Activated T-cell treated with anti-CD3 and anti-CD28 coated beads for 48 hours (primary cell): ENCODE measurements at places on chromosomes 5 and 9.

- DNase-seq = no peak
Measured at GRCh38 chr9:115106642-115107041, 11.3 kb downstream of the TNC start.

- DNase-seq = no peak
Measured at GRCh38 chr5:124021066-124021641, 509.2 kb downstream of the CSNK1G3 start.

GRCh38 chr5:137024044-137024443 lies 475.1 kb downstream of the SPOCK1 start:
- no peak for DNase-seq

DNA sequence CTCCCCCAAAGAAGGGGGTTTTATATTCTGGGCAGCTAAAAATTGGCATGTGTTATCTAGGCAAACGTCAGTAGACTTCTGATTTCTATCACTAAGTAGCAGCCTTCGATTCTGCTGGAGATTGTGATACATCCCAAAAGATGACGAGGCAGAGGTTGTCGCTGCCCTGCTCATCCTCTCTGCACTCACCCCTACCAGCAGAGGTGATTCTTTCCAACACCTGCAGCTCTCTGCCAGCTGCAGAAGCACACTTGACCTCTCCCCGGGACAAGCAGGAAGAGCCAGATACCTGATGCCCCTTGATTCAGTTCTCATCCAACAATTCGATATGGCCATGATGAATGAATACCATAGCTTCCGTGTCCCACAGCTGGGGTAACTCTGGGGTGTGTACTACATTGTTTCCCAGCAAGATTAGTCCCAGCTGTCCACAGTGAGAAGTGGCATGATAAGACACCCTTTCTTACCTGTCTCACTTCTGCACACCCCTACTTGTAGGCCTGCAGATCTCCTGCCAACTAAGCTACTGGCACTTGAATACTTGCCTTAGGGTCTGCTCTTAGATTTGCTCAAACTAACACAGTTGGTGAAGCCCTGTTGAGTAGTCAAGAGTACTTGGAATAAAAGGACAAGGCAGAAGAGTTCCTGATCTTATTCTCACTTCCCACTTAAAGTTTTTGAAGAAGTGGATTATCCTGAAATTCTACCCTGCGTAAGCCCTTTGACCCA lies 37.6 kb upstream of the SMAD5 start:
- DNase-seq = no peak

GRCh38 chr9:2700909-2701550 lies 16.3 kb upstream of the KCNV2 start:
- DNase-seq = no peak

DNA sequence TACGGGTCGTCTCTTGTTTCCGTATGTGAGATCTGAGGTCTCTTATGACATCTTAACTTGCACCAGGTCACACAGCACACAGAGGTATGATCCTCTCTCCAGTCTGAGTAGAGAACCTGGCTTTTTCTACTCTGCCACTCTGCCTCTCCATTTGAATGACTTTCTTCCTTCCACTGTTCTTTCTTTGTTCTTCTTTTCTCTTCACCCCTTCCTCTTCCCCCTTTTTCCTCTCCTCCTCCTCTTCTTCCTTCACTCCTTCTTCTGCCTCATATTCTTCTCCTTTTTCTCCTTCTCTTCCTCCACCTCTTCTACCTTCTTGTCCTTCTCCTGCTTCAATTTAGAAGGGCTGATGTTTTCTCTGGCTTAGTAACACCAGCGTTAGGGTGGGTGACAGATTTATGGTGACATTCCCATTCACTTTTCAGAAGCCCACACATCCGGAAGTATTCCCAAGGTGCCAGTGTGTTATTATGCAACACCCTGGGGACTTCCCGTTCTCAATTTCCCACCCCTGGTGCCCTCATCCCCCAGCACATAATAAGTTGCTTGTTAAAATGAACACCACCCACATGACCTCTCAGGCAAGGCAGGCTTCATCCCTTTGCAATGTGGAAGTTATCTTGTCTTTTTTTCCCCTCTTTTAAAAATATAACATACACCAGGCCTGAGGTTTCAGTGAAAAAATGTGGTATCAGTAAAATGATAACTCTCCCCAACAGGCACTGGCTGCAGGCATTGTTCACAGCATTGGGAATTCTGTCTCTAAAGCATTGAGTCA lies 122.0 kb downstream of the PAPPA start:
- DNase-seq = no peak

DNA sequence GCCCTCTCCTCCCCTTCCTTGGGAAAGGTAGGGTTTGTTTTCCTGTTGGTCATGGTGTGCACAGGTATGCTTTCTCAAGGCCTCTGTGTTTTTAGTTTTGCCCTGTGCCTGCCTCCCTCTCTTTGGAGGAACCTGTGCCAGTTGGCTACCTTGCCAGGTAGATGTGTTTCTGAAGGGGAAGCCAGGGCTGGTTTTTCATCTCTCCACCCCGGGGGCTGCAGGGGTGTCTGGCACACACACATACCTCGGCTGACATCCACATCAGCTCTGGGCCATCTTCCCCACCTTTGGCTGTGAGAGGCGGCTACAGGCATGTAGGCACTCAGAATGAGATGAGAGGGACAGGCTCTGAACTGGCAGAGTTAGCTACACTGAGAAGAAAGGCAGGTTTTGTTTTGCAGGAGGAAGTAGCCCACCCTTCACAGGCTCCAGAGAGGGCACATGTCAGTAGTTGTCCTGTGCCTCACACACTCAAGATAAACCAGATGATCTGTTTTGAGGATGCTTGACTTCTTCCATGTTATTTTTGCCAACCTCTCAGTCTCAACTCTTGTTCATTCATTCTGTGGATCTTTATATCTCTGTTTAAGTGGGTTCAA lies 9.7 kb downstream of the RGMB start:
- no peak for DNase-seq

DNA sequence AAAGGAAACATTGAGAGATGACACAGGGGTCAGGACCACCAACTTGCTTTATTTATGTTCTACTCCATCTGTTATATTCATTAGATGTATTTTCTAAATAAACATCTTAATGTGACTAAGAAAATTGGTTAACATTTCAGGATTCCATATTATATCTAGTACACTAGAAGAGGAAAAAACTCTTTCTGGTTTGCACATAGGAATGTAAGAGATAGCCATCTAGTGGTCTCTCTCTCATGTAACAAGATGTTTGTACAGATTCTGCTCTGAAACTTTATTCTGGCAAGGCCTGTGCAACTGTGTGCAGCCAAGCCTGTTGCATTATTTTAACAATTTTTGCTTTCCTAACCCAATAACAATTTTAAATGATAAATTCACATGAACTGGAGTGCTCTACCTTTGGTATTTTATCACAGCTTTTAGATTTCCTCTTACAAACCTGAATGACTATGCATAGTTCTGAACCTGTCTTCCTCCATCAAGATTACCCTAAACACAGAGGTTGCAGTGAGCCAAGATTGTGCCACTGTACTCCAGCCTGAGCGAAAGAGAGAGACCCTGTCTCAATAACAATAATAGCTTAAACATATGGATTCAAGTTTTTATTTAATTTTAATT lies 148.2 kb downstream of the GIN1 start:
- no peak for DNase-seq
